ENCODE measurements at places on chromosomes 16 and 17. TPM values are rescaled to one million over a fixed set of nuclear protein-coding genes. Genes with fewer than 3 reads are reported as not detected.

Gene RTN4RL1
- 4.7 TPM for total RNA-seq

Gene TMEM235
- not detected for total RNA-seq

Gene TNFRSF17
- 1.2 TPM for total RNA-seq

Gene NPIPB9
- total RNA-seq, result 3.2 TPM

Gene CACNG3
- not detected for total RNA-seq

Gene CUEDC1
- total RNA-seq, result 17.1 TPM

Gene KRTAP16-1
- not detected for total RNA-seq

Gene PGAP3
- 12.8 TPM for total RNA-seq

Gene MYO15B
- 64.1 TPM for total RNA-seq

Gene TMC7
- 0.36 TPM for total RNA-seq

Gene HEATR9
- not detected for total RNA-seq

Gene ACE
- total RNA-seq, result 18.3 TPM

Gene SRL
- 0.84 TPM for total RNA-seq

Gene DBNDD1
- total RNA-seq, result 3.5 TPM

Gene IFT20
- total RNA-seq, result 28.8 TPM

Gene HSPB9
- total RNA-seq, result not detected

Gene C17orf78
- not detected for total RNA-seq

Gene KRTAP4-9
- total RNA-seq, result not detected

Gene KRT32
- total RNA-seq, result not detected

Gene SLC6A4
- total RNA-seq, result 1.2 TPM

Gene C16orf46
- not detected for total RNA-seq

Gene ADAD2
- total RNA-seq, result 1.6 TPM

Gene PHLPP2
- total RNA-seq, result 18.3 TPM

Gene LPCAT2
- total RNA-seq, result 20.5 TPM

Gene RGS9
- total RNA-seq, result 1.1 TPM

Gene KRTAP17-1
- not detected for total RNA-seq

Gene ERCC4
- total RNA-seq, result 5.2 TPM

Gene CARD14
- not detected for total RNA-seq

Gene PPP1R27
- total RNA-seq, result not detected

Gene NPIPA2
- total RNA-seq, result not detected

Gene RNF112
- 0.44 TPM for total RNA-seq

Gene SP6
- 1.1 TPM for total RNA-seq

Gene USP43
- total RNA-seq, result 0.88 TPM

Gene PSMB3
- 145 TPM for total RNA-seq

Gene MAP2K4
- 23.9 TPM for total RNA-seq

Gene WNT9B
- total RNA-seq, result 1.5 TPM

Gene CYGB
- total RNA-seq, result 25.9 TPM

Gene PYY
- total RNA-seq, result not detected

Gene MCRIP2
- 33.3 TPM for total RNA-seq

Gene XYLT1
- total RNA-seq, result 43.0 TPM

Gene EFNB3
- total RNA-seq, result 2.0 TPM

Gene ZFHX3
- total RNA-seq, result 14.5 TPM

Gene SLC12A3
- total RNA-seq, result not detected

Gene MYH13
- not detected for total RNA-seq

Gene PPY
- total RNA-seq, result not detected

Gene PDILT
- total RNA-seq, result not detected

Gene STAC2
- not detected for total RNA-seq

Gene CDC6
- 0.56 TPM for total RNA-seq

Measured in omental fat pad (tissue), 4 donors.